ENCODE measurements at places on chromosomes 2 and 18.

DNA sequence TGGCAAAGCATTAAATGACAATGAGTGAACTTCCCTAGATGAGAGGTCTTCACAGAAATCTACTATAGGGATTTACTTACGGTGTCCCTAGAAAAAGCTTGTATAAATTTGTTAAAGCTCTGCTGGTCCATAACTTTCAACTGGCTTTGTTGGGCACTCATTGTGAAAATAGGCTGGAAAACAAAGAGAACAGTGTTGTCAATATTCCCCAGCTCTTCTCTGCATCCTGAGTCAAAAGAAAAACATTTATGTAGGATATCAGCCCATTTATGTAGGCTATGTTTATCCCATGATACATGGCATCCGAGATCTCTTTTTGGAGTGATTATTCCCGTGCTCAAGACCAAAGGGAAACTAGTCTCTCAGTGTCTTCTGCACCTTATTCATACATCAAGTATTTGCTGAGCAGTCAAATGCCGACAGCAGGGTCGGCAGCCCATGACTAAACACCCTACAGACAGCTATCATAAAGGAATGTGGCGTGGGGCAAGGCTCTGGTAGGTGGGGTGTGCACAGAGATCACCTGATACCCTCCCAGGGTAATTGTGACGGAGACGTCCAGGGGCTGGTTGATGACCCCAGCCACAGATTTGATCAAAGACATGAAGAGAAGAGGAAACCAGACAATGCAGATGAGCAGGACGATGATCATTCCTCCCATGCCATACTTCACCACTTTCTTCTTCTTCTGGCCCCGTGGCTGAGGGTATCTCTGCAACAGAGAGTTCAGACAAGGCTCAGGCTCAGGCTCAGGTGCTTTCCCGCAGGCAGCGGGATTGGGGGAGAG, 155.9 kb downstream of the NAPG start:
- no peak for DNase-seq

GRCh38 chr2:107001062-107001461, 115.1 kb upstream of the ST6GAL2 start:
- no peak for DNase-seq

GRCh38 chr2:60268661-60269060, 284.8 kb downstream of the BCL11A start:
- DNase-seq, result no peak

GRCh38 chr2:233369897-233370685, 15.8 kb downstream of the DGKD start:
- no peak for DNase-seq

DNA sequence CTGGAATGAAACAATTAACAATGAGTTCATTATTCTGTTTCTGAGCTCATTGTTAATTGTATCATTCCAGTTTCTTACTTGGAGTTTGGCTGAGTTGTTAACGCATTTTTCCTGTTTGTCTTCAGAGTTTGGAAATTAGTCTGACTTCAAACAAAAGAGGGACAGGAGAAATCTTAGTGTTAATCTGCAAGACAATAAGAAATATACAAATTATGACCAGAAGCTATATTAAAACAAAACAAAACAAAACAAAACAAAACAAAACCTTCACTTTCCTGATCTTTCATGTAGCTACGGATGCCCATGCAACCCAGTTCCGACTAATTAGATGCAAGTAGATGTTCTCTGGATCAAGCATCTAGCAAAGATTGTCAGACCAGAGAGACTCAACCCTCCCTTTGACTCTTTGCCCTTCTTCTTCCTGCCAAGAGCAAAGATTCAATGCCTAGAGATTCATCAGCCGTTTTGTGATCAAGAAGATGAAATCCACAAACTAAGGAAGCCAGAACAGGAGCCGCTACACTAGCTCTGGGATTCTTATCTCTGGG, 686.2 kb upstream of the FSHR start:
- no peak for DNase-seq

DNA sequence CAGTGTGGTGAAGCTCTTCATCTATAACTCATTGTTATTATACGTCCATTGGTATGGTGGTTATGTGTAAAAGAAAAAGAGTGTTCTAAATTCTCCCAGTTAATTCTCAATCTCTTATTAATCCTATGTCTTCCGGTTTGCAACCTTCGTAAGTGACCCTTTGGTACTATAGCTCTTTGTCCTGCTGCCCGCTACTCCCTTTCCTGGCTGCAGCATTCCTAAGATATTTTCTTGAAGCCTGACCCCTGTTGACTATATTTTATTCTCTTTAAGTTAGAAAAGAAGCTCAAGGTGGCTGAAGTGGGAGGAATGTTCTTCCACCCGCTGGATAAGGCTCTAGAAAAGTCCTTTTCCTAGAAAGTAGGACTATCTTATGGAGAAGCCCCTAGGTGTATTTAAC, 684.8 kb downstream of the SOCS6 start:
- no peak for DNase-seq

DNA sequence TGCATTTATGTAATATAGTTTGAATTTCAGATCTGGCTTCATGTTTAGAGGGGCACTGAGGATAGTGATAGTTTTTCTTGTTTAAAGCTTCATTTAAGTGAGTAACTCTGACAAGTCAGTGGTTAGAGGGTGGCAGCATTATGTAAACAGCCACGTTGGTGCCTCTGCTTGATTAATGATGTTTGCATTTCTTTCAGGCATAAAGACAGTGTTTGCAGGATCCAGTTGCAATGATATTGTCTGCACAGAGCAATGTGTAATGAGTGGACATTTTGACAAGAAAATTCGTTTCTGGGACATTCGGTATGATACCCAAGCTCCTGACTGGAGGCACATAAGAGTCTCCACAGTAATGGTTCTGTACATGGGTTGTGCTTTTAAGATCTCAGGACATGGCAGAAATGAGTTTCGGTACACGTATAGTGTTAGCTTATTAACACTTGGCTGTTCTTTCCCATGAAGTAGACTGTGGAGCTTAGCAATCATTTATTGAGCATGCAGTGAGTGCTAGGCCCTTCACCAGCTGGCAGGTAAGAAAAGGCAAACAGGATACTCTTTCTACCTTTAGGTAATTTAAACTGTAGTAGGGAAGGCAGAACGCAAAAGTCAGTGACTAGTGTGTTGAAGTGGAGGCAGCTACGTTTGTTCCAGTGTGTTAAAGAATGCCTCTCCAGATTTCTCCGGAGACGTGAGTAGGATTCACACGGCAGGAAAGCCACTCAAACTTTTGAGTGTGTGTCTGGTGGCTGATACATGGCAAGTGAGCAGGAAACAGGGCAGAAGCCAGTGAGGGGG, 17.4 kb upstream of the SAG start:
- peak; percentile 69 for DNase-seq

All from NCI-H2081 (cell line).